ENCODE measurements at places on chromosomes 3 and 15.

DNA sequence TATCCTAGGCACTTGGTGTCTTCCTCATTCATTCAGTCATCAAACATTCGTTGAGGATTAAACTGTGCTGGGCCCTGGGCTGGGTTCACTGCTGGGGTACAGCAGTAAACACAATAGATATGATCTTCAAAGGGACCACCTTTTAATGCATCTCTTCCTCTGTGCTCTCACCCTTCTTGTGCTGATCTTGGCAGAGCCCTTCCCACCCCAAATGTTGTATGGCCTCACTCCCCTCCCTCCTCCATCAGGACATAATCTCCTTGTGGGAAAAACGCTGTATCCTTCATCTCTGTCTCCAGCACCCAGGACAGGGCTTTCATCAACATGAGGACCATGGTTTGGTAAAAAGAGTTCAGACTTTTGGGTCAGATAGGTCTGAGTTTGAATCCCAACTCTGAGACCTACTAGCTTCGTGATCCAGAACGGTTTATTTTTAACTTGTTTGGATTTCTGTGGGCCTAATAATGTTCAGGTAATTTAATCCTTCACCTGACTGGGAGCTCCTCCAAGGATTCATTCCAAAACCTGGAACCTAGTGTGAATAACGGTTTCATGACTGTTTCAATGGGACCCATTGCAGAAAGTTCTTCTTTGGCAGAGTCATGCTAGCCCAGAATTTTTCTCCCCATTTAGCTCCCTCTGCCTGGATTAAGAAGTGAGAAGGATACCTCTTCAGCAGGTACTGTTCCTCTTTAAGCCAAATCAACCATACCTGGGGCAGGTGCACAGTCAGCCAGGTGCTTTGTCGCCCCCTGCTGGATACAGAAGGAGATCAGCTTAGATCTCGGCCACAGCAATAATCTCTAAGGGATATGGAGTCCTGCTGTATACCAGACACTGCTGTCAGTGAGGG, 5.2 kb upstream of the WNT7A start:
- peak; percentile 57 for DNase-seq

GRCh38 chr3:132283440-132283839, 33.8 kb upstream of the ACP3 start:
- DNase-seq, result no peak

DNA sequence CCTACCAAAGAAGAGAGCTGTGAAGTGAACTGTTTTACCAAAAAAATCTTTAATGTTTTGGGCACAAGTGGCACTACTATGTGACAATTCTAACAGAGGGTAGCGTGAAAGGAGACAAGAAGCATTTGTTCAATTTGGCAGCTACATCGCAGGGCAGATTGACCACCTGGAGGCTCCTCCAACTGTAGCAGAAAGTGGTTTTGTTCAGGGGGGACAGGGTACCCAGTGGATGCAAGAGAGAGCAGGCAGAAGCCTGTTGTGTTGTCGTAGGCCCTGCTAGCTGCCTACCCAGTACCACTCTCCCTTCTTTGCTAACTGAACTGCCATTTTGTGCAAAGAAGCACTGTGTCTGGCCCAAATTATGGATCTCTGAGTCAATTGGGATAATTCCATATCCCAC, 54.8 kb upstream of the SYN2 start:
- DNase-seq, result no peak

GRCh38 chr3:129793319-129793718, 100.2 kb downstream of the TMCC1 start:
- DNase-seq, result peak; percentile 16

GRCh38 chr15:76431971-76432370, 95.4 kb downstream of the ISL2 start:
- no peak for DNase-seq

Measured in A172 (cell line).